ENCODE measurements at places on chromosomes 6 and 20.
A peak's percentile ranks its signal among the peaks of the same experiment; 100 is the strongest.

DNA sequence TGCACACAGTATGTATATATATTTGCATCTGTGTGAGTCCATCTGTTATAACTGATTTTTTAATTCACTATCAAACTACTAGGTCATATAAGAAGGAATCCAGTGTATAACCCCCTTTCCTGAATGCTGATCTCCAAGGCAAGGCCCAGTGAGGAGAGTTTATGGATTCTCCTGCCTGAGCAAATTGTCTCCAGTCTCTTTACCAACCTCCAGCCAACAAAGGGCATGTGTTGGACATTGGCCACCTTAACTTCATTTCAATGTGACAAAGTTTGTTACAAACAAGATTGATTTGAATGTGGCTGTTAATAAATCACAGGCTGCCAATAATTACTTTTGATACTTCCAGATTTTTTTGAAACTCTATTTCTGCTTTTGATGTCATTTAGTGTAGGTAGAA, 191.6 kb downstream of the HAO1 start:
- DNase-seq, result no peak

- no peak for DNase-seq
Measured at GRCh38 chr6:165484178-165484889, 174.9 kb upstream of the C6orf118 start.

DNA sequence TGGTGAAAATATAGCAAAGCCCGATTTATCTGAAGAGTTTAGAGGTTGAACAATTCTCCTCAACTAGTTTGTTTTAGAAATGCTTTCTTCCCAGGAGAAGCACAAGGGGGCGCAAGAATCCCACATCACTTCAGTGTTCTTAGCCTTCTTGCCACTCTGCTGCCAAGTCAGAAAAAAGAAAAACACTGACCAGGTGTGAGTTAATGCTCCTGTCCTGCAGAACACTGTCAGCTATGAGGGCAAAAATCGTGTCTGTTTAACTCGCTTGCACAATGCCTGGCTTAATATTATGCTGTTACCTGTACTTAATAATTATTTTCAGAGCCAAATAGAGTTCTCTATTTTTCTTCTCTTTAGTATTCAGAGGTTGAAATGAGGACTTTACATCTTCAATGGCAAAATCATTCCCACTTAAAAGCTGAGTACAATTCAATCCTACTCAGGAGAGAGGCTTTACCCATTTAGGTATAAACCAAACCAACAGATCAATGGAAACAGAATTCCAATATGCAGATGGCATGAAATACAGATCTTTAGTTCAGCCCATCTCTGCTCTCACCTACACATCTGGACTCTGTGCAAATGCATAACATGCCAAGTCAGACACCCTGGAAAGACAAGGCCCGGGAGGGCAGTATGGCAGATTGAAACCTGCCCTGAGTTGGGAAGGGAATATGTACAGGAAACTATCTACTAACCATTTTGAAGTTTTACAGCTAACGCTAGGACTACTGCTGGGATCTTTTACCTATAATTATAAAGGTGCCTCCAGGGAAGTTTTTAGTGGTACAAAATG, 71.4 kb upstream of the TULP1 start:
- peak; percentile 82 for DNase-seq

GRCh38 chr20:18412221-18412901, 54.5 kb downstream of the DZANK1 start:
- DNase-seq, result no peak
